ENCODE measurements at places on chromosomes 1 and 21. TPM values are rescaled to one million over a fixed set of nuclear protein-coding genes. Genes with fewer than 3 reads are reported as not detected.

GRCh38 chr1:63322944-63323864 is 837 bp downstream of the FOXD3 start:
- no peak for DNase-seq

Gene SH2D5
- 0.71 TPM for total RNA-seq

DNA sequence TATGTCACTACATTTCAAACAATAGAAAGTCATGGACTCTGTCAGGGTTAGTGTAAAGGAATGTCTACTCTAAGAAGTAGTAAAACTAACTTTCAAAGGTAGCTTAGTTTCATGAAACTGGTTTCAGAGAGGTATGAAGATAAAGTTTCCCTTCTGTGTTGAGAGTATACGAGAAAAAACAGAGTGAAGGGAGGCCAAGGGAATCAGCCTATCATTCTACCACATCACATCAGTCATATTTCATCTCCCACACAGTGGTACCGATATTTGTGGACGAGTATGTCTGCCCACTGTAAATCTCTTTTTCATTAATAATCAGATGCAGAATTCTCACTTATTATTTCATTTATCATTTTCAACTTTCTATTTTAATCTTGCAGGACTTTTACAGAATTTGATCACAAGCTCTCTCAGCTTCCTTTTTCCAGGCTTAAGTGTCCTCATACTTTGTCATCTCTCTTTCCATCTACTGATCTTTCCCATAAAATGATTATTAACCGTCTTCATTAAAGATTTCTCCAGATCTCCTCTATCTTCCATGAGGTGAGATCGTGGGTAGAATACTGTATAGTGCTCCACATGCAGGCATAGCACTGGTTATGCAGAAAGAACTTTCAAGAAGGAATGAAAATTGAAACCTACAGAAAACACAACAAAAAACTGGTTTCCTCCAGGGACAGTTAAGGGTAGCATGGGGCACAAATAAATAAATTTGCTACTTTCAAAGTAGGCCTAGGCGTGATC is 11.5 kb upstream of the IFI16 start:
- DNase-seq: no peak

Gene DEGS1
- total RNA-seq: 149 TPM

Gene WNT9A
- 3.5 TPM for total RNA-seq

GRCh38 chr1:87399264-87399663 is 70.6 kb downstream of the LMO4 start:
- DNase-seq: no peak

GRCh38 chr1:173213665-173214064 is 6.5 kb upstream of the TNFSF4 start:
- DNase-seq: no peak

- peak; percentile 5 for DNase-seq
Observed at GRCh38 chr1:93079685-93080141, 630 bp downstream of the MTF2 start.

Gene NBPF11
- 4.0 TPM for total RNA-seq

GRCh38 chr1:23616292-23616824 is 57.1 kb upstream of the ID3 start:
- no peak for DNase-seq

DNA sequence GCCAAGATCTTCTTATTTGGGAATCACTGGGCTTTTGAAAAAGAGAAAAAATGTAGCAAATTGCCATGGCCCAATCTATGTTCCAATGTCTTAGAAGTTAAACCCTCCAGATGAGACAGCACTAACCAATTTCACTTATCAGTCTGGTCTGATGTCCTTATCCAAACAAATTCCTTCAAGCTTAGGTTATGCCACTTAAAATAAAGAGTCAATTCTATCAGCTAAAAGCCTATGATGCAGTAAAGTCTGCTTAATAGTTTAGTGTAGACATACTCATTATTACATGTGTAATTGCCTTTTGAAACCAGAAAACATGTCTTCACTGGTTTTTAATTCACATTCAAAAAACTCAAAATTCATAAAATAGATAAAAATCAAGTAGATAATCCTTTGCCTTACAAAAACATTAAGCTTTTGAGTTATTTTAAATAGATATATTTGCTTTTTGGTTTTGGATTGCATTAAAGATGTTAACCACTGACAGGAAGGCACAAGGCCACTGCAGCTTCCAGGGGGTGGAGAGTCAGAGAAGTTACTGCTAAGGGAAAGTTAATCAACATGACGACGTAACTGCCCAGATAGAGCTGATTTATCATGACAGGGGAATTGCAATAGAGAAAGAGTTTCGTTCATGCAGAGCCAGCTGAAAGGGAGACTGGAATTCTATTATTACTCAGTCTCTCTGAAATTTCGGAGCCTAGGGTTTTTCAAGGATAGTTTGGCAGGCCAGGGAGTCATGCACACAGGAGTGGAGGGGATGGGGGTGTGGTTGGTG is 106.1 kb downstream of the MAP3K21 start:
- no peak for DNase-seq

GRCh38 chr1:113405573-113405972 is 15.3 kb downstream of the MAGI3 start:
- DNase-seq: no peak

DNA sequence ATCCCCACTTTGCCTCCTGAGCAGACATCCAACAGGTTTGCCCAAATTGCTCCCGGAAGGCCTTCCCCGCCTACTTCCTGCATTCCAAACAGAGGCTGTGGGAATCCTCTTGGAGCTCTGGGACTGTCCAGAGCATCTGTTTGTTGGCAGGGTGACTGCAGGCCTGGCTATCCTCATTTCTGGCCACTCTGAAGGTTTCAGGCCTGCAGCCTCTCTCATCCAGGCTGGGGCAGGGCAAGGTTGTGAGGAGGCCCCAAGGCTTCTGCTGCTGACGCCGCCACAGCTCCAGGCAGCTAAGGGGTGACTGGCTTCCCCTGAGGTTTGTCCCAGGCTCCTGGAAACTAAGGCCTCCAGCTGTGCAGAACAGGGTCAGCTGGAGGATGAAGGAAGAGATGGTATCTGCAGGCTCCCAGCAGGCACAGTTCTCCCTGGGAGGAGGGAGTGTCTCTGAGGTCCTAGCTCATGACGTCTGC is 11.3 kb downstream of the CDK18 start:
- no peak for DNase-seq

Gene MAN1C1
- 0.45 TPM for total RNA-seq

DNA sequence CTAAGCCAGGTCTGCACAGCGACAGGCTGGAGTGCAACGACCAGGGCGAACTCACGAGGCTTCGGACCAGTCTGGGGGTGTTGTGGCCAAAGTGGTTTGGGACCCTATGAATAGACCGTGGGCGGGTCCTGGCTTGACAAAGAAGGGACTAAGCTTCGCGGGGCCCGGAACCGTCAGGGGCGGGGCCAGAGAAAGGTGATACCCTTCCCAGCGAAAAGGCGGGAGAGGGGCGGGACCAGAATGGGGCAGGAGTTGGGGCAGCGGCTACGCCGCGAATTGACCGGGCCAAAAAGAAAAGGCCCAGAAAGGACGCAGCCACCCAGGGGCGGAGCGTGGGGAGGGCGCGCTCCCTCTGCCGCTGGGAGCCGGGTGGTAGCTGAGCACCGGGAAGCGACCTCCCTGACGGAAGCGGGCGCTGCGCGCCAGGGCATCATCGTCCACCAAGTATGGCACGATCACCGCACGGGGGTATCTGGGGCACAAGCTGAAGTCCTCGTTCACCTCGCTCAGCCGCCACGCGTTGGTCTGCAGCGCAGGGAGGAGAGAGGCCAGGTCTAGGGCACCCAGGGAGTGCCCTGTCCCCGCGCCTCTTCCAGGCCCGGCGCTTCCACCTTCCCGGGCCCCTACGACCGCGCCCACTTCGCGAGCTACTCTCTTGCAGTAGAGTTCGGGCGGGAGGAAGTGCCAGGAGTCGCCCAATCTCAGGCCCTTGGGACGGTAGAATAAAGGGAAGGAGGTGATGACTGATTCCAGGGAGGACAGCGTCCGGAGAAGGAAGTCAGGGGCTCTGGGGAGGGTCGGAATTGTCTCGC is 6.7 kb upstream of the FAM167B start:
- DNase-seq: peak; percentile 44

DNA sequence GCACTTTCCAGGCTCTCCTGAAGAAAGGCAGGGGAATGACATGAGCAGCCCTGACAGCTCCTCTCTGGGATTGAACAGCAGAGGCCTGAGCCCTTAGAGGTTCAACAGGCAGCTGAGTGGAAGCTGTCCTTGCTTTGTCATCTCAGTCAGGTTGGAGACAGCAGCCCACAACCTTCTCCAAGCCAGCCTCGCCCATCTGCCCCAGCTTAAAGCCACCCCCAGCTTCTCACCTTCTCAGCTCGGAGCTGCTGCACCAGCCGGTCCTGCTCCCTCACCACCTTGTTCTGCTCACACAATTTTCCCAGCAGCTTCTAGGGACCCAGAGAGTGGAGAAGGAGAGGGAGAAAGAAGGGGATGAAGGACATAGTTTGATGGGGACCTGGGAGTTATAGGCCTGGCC is 35.2 kb upstream of the GOLT1A start:
- no peak for DNase-seq

GRCh38 chr1:209106237-209106741 is 477.2 kb upstream of the CAMK1G start:
- DNase-seq: peak; percentile 75

GRCh38 chr1:183433703-183434102 is 15.5 kb upstream of the NMNAT2 start:
- DNase-seq: no peak

Gene EDARADD
- total RNA-seq: not detected
